ENCODE measurements at places on chromosomes 7 and 10. TPM values are rescaled to one million over a fixed set of nuclear protein-coding genes. Genes with fewer than 3 reads are reported as not detected.

Gene DMBT1
- not detected for total RNA-seq

Gene CHAT
- not detected for total RNA-seq

Gene SFRP4
- total RNA-seq: not detected

Gene ANLN
- total RNA-seq: 52.5 TPM

Gene INMT
- total RNA-seq: 0.07 TPM

Gene BTBD16
- not detected for total RNA-seq

Gene ECHDC3
- 3.8 TPM for total RNA-seq

Gene MRPL32
- 74.7 TPM for total RNA-seq

Gene KIF11
- total RNA-seq: 59.3 TPM

Gene WEE2
- total RNA-seq: not detected

Gene CPEB3
- total RNA-seq: 1.4 TPM

Gene GCK
- 1.3 TPM for total RNA-seq

Gene IFIT5
- total RNA-seq: 14.4 TPM

Gene PTN
- not detected for total RNA-seq

Gene NPSR1
- total RNA-seq: not detected

Gene UNC5B
- 0.05 TPM for total RNA-seq

Gene CALY
- total RNA-seq: not detected

Gene DGKB
- total RNA-seq: not detected
